K562 (cell line): ENCODE measurements at places on chromosomes 4 and X.

DNA sequence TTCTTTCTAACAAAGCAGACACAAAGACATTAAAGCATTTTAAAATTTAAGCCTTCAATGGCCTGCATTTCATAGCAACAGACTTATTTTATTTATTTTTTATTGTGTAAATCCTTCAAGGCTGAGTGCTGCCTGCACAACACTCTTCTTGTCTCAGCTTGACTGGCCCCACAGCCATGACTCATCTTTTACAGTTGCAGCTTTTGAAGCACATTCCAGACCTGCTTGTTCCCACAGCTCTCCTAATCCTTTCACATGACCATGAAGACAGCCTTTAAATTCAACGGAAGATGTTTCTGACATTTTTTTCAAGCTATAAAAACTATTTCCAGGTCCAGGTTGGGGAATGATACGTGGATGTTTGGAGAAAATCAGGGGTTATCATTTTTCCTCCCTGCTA, 276.9 kb upstream of the TACR3 start:
- no peaks in the 10 kb centered on the region for H3K36me3 ChIP-seq
- H3K4me3 ChIP-seq, result no peak overlapping the region
- DNase-seq, result no peak

- no peaks in the 10 kb centered on the region for H3K4me1 ChIP-seq
- H3K27ac ChIP-seq, result no peak overlapping the region
- no peaks in the 10 kb centered on the region for H3K36me3 ChIP-seq
- H3K27me3 ChIP-seq, result no peaks in the 10 kb centered on the region
Observed at GRCh38 chrX:18441780-18442367, 16.5 kb downstream of the CDKL5 start.

DNA sequence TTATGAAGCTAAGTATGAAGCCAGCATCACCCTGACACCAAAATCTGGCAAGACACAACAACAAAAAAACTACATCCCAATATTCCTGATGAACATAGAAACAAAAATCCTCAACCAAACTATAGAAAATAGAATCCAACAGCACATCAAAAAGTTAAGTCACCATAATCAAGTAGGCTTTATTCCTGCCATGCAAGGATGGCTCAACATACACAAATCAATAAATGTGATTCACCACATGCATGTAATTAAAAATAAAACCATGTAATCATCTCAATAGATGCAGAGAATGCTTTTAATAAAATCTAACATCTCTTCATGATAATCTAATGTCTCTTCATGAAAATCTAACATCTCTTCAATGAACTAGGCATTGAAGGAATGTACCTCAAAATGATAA, 249.4 kb upstream of the GK2 start:
- no peak overlapping the region for H3K4me3 ChIP-seq
- no peaks in the 10 kb centered on the region for H3K36me3 ChIP-seq
- no peaks in the 10 kb centered on the region for H3K4me1 ChIP-seq
- no peak for DNase-seq
- H3K27me3 ChIP-seq, result no peaks in the 10 kb centered on the region
- H3K27ac ChIP-seq, result no peak overlapping the region

- H3K4me1 ChIP-seq, result no peaks in the 10 kb centered on the region; the same call in 2 of the 3 replicates
- H3K27ac ChIP-seq, result no peak overlapping the region
- H3K36me3 ChIP-seq, result no peaks in the 10 kb centered on the region
- no peak overlapping the region for H3K4me3 ChIP-seq
- no peak for DNase-seq
Observed at GRCh38 chr4:26837993-26838842, 22.4 kb upstream of the STIM2 start.

DNA sequence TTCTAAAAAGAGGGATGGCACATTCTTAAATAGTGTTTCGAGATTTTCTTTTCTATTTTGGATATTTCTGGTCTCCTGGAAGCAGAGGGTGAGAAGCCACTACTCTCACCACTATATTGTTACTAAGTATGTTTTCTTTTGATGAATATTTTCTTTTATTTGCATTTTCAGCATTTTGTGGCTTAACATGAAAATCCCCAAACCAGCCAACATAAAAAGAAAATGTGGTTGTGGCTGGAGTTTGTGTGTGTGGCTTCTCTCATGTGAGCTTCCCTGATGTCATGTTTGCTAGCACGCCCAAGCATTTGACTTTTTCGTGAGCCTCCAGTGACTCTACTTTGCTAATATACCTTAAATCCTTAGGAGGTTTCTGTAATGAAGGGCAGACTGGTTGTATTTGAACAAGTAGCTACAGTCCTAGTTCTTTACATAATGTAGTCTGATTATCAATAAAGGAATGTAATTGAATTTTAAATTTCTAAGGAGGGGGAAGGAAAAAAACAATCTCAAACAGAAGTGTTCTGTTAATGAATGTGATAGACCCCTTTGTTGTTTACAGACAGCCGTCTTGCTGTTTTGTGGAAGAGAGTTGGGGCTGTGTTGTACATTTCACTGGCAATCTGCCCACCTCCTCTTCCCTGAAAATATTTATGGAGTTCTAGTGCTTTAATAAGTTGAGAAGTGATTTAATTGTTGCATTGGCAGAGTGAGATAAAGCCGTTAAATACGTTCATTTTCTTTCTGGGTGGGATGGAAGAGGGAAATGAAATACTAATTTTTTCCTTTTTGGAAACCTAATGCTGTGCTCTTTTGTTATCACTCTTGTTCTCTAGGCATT, 114.6 kb downstream of the ARHGAP10 start:
- no peak overlapping the region for H3K27ac ChIP-seq
- no peak for DNase-seq
- H3K36me3 ChIP-seq, result no peaks in the 10 kb centered on the region
- H3K27me3 ChIP-seq, result no peaks in the 10 kb centered on the region; the same call in 2 of the 3 replicates
- no peak overlapping the region for H3K4me3 ChIP-seq
